CD4-positive, alpha-beta T cell treated with Interleukin-17A for 1 hour (primary cell): ENCODE measurements at places on chromosomes 2 and 18.

GRCh38 chr2:226638576-226638975, 161.0 kb downstream of the IRS1 start:
- DNase-seq = no peak

GRCh38 chr2:13046557-13047165, 329.9 kb downstream of the TRIB2 start:
- peak; percentile 7 for DNase-seq

GRCh38 chr2:223383315-223383714, 218.8 kb downstream of the SCG2 start:
- DNase-seq = no peak

GRCh38 chr18:71036783-71037182, 747.9 kb downstream of the SOCS6 start:
- no peak for DNase-seq

DNA sequence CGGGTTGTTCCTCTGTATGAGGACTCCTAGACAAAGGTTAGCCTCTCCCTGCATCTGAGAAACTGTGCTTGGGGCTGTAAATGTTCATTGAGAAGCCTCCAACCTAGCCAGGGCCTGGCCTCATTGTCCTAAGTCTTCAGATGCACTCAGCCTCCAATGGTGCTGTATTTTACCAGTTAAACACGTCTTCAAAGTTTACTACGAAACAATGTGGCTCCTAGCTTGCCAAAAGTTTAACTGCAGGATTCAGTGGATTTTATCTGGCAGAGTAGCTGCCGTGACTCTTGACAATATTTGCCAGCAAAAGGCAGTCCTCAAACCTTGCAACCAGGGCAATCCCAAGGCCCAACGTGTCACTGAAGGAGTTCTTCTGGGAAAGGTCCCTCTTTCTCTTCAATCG, 1.1 kb downstream of the PID1 start:
- DNase-seq = no peak

DNA sequence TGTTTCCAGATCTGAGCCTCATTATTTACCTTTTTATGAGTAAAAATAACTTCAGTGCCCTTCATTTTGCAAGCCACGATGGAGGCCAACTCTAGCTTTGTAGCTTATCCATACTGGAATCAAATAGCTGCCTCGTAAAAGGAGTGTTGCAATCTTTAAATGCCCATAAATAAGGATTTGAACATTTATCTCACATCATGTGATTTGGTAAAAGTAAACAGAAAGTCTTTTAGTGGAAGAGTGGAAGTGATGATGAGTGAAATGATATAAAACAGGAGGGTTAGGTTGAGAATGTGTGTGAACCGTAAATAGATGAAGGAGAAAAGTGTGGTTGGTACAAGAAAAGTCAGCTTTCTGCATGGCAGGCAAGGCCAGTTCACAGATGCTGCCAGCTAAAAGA, 348.9 kb downstream of the OSR1 start:
- DNase-seq = no peak
